ENCODE measurements at places on chromosomes 3 and 15.

DNA sequence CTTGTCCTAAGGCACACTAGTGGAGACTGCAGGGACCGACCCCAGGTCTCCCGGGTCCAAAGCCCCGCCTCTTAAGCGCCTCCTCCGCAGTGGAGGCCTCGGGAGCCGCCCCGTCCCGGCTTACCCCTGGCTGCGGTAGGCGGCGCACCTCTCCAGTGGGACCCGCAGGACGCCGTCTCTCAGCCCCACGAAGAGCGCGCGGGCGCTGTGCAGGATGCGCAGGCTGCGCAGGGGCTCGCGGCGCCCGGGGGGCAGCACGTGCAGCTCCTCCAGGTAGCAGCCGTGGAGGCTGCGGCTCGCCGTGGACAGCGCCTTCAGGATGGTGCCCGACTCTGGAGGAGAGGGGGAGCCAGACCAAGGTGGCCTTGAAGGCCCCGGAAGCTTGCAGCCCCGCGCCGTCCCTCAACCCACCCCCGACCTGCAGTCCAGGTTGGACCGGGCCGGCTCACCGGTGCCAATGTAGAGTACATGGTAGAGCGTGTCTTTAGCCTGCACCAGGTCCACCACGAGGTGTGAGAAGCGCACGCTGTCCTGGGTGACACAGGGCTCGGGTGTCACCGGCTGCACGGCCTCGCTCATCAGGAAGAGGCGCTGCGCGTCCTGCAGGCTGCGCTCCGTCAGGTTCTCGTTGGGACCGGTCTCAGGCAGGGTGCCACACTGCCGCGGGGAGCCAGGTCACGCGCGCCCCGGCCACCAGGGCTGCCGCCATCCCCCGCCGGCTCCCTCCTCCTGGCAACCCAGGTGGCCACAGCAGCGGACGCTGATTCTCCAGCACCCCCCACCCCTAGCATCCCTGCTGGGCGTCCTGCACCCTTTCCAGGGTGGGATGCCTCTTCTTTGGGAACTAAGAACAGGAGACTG is 105.5 kb downstream of the SEMA5B start:
- no peak for DNase-seq

GRCh38 chr3:177332955-177333354 is 135.7 kb upstream of the TBL1XR1 start:
- no peak for DNase-seq

GRCh38 chr3:57157545-57157944 is 7.6 kb downstream of the IL17RD start:
- no peak for DNase-seq

GRCh38 chr15:60372756-60373155 is 25.0 kb downstream of the ANXA2 start:
- no peak for DNase-seq

GRCh38 chr3:187315872-187316271 is 24.3 kb upstream of the MASP1 start:
- no peak for DNase-seq

GRCh38 chr3:193870376-193871219 is 265.4 kb upstream of the HES1 start:
- no peak for DNase-seq

- no peak for DNase-seq
Measured at GRCh38 chr3:63576846-63577245, 75.6 kb upstream of the SNTN start.
